ENCODE measurements at places on chromosomes 2 and 18.

DNA sequence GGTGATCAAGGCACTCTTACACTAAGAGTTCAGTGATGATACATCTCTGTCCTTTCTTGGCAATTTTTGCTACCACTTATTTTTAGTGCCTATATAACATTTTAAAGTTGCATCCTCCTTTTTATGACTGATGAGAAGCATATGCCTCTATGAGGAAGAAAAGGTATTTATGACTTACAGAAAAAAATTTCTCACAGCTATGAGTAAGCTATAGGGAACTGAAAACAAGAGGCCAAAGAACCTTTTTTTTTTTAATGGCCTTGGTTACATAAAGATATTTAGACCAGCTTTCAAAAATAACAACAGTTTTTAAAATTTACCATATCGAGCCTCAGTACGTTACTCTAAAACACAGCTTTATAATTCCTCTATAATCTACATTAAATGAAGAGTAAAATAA lies 21.3 kb downstream of the MBD5 start:
- no peak for DNase-seq

DNA sequence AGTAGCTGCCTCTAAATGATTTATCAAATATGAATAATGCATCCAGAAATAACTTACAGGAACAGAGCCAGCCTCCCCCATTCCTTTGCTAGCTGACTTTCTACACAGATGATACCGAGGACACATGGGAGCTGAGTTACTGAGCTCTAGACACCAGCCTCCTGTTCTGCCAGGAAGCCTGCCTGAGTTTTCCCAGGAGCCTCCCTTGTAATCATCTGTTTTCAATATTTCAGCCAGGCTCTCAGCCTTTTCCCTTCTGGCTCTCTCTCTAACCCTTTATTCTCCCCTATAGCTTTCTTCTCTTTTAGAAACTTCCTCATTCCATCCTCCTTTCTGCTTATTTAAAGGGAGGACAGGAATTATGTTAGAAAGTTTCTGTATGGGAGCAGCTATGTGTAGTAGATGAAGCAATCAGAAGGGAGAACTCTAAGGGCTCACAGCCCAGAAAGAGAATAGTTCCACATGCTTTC lies 911.6 kb downstream of the TDRD15 start:
- no peak for DNase-seq

GRCh38 chr2:200223205-200223784 lies 83.2 kb upstream of the SPATS2L start:
- DNase-seq: no peak

- DNase-seq: no peak
Observed at GRCh38 chr2:196449083-196449482, 190.4 kb upstream of the CCDC150 start.

- peak; percentile 21 for DNase-seq
Observed at GRCh38 chr18:46281185-46282176, 177.3 kb downstream of the HAUS1 start.

DNA sequence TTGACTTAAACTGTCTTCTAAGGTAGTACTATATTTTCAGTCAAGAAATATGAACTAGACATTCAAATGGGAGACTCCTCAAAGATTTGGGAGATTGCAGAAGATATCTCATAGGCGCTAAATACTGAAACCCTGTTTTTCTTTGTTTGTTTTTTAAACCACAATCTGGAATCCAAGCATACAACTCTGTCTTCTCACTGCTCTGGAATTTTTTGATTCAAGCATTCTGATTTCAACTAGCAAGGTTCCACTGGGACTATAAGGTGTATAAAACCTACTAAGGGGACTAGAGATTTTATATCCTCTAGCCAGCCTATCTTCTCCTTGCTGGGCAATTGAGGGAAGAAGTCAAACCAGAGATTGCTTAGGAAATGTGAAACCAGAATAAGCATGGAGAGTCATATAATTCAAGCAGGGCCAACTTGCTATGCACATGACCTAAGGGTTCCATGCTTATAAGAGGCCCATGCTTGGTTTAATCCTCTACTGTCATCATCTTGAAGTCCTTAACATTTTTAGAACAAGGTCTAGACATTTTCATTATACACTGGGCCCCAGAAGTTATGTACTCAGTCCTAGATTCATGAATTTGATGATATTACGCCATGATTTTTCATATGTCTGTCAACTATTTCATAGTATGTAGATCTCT lies 405.5 kb downstream of the PARD3B start:
- DNase-seq: peak; percentile 34

GRCh38 chr2:128473175-128474035 lies 154.7 kb upstream of the HS6ST1 start:
- no peak for DNase-seq

DNA sequence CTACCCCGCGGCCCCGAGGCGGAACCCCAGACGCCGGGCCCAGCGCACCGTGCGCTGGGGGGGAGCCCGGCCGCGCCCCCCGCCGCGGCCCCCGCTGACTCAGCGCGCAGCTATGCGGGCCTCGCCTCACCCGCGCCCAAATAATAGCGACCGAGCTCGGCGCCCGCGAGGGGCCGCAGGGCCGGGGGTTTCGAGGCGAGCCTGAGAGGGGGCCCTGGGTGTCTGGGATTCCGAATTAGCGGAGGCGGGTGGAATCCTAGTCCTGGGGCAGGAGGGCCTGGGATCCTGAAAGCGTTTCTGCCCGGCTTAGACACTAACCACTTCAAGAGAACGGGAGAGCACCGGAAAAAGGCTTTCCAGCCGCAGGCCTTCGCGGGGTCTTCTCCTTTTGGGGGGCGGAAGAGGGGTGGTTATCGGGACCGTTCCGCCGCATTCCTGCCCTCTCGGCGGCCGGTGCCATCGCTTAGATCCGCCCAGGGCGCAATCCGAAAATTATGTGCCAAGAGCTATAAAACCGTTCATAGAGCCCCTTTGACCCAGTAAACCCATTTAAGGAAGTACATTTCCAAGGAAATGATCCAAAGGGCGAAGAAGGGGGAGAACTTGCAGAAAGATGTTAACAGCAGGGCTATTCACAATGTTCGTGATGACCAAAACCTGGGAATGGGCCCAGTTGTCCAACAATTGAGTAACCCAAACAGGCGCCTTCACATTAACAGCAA lies 681 bp upstream of the ROCK2 start:
- peak; percentile 73 for DNase-seq

DNA sequence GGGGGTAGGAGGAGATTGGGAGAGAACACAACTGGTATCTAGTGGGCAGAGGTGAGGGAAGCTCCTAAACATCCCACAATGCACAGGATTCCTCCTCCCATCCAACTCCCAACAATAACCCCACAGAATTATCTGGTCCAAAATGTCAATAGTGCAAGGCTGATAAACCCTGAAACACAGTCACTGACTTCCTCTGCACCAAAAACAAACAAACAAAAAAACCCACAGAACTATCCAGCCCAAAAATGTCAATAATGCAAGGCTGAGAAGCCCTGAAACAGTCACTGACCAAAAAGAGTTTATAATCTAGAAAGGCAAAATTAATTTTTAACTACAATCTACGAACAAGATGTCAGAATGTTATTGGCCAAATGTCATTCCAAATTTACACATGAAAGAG lies 9.8 kb downstream of the TMX3 start:
- DNase-seq: no peak

Measured in NCI-H226 (cell line).